Left ventricle myocardium superior (tissue), 1 donor: ENCODE measurements at places on chromosomes 7 and 10. TPM values are rescaled to one million over a fixed set of nuclear protein-coding genes. Genes with fewer than 3 reads are reported as not detected.

GRCh38 chr10:78899996-78900714 lies 168.6 kb upstream of the ZMIZ1 start:
- peak; percentile 78 for DNase-seq

- no peak for DNase-seq
Observed at GRCh38 chr7:12222889-12223579, 11.9 kb downstream of the TMEM106B start.

The OPN1SW gene
- not detected for total RNA-seq

DNA sequence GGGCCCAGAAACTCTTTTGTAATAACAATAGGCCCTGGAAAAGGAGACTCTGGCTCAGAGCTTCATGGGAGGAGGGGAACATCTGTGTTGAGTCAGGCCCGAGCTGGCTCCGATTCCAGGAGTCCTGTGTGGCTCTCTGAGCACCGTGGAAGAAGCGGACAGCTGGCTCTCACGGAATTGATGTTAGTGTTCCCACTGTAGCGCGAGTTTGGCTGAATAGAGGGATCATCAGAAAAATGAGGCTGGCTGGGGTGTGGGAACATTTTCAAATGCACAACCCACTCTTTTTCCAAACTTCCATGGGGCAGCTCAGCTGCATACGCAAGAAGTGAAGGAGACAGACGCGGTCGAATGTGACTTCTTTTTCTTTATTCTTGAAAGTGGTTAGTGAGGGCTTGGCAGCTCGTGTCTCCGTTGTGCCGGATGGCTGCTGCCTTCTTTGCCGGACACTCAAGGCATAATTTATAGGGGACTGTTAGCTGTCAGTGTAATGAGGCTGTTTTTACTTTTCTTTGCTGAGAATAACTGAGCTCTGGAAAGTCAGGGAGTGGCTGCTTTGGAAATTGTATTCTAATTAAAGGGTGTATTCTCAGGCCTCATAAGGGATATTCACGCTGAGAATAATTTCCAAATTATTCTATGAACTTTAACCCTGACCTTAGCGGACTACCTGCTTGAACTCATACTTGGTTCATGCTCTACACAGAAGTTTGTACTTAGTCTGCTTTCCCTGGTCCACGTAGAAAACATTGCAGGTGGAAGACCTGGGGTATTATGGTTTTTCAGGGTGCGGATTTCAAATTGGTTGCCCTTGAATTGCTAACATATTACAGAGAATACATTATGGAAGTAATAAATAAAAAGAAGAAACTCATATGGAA lies 23.1 kb downstream of the MDFIC start:
- peak; percentile 85 for DNase-seq

- DNase-seq: no peak
Observed at GRCh38 chr10:127142136-127142535, 54.3 kb downstream of the INSYN2A start.

GRCh38 chr10:109952526-109952925 lies 29.2 kb upstream of the XPNPEP1 start:
- DNase-seq: no peak

DNA sequence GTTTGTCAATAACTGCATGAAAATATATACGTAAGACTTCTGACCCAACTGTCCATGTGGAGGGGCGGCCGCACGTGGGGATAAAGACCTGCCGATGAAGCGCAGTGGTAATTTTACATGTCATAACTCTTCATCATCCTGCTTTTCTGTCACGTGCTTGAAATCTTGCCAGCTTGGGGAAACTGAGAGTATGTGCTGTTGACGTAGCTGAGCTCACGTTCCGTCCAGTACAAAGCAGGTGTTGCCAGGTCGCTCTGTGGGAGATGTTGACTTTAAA lies 105.1 kb downstream of the INPP5A start:
- DNase-seq: no peak

- no peak for DNase-seq
Observed at GRCh38 chr10:105973360-105973759, 1191.1 kb downstream of the SORCS1 start.

The TMEM130 gene
- total RNA-seq: not detected

GRCh38 chr10:115854740-115855435 lies 418.1 kb downstream of the GFRA1 start:
- no peak for DNase-seq

The CCDC136 gene
- total RNA-seq: 6.5 TPM

The CD36 gene
- 1,393 TPM for total RNA-seq

DNA sequence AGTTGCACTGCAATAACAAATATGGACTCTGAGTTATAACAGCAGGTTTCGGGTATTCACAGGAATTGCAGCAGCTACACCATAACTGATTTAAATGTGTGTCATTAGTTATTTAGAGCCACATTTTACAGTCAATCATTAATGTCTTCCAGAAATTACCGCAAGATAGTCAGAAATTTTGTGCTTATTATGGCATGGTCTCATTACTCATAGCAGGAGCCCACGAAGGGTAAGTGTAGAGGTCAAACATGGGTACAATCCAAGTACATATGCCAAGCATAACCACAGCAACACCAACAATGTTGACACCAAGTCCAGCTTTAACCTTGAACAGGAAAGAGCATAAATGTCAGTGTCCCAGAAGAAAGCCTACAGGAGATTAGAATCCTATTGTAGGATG lies 84.4 kb downstream of the SLC13A1 start:
- DNase-seq: no peak

- DNase-seq: no peak
Observed at GRCh38 chr7:79185605-79186004, 267.9 kb downstream of the MAGI2 start.

DNA sequence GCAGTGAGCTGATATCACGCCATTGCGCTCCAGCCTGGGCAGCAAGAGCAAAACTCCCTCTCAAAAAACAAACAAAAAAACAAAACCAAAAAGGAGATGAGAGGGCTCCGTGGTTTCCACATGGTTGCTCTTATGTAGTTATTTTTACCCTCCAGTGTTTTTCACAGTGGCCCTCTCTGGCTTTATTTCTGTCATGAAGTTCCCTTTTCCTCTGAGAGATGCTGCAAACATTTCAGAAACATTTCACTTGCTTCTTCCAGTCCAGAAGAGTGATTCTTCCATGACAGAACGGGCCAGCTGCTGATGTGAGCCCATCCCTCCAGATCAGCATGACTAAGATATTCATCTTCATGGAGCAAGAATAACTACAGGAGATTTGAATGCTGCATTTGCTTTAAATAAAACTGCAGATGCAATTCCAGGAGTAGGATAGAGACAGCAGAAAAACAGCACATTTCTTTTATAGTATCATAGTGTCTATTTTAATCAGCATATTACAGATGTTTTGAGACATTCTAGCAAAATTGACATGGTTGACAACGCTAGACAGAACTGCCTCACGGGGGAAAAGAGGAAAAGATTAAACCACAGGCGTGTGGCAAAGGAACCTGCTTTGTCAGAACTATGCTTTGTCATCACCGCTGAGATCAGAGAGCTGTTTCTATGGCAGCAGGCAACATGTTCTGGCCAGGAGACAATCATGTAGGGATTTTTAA lies 40.3 kb downstream of the NRCAM start:
- no peak for DNase-seq

DNA sequence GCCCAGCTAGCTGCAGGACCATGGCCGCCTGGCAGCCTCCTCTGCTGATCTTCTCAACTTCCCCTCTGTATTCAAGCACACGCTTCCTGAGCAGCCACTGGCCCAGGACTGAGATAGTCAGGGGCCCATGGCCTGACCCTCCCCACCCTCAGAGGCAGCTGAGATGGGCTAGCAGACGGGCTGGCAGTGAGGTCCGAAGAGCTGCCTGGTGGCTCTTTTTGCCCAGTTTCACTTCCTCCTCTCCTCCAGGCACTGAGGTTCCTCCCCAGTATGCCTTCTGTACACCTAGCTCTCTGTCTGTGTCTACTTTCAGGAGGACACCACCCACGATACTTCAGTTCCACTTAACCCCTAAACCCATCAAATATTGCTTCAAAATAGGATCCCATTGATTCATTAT lies 395.6 kb downstream of the TNS3 start:
- DNase-seq: no peak

DNA sequence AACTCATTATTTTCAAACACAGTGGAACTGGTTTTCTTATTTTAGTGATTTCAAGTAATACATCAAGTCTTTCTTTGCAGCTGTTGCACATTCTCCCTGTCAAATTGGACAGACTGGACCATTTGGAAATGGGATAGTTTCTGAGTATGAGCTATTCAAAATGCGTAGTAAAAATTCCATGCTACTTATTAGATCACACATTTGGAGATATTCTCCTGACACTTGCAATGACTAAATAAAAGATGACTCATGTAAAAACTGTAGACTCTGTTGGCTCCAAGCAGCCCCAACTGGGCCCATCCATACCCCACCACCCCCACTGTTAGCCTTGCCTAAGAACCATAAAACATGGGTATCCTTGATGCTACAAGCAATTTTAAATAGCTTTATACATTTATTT lies 25.9 kb upstream of the BICC1 start:
- DNase-seq: no peak

DNA sequence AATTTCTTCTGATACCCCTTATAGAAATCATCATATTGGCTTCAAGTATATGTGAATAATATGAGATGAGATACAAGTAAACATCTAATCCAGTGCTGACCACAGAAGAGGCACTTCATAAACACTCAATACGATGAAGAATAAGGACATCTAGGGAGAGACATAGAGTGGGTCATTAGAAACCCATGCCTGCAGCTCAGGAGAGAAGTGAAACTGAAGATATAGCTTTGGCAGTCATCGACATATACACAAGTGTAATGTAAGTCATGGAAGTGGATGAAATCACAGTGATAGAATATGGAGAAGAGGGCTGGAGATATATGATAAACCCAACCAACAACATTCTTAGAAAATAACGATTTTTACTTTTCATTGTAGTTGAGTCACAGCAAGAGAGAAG lies 665.0 kb downstream of the PARD3 start:
- DNase-seq: no peak

GRCh38 chr7:114889646-114890285 lies 32.1 kb upstream of the MDFIC start:
- no peak for DNase-seq

The EPHA1 gene
- not detected for total RNA-seq

- DNase-seq: no peak
Observed at GRCh38 chr10:119133949-119134348, 30.0 kb downstream of the DENND10 start.

DNA sequence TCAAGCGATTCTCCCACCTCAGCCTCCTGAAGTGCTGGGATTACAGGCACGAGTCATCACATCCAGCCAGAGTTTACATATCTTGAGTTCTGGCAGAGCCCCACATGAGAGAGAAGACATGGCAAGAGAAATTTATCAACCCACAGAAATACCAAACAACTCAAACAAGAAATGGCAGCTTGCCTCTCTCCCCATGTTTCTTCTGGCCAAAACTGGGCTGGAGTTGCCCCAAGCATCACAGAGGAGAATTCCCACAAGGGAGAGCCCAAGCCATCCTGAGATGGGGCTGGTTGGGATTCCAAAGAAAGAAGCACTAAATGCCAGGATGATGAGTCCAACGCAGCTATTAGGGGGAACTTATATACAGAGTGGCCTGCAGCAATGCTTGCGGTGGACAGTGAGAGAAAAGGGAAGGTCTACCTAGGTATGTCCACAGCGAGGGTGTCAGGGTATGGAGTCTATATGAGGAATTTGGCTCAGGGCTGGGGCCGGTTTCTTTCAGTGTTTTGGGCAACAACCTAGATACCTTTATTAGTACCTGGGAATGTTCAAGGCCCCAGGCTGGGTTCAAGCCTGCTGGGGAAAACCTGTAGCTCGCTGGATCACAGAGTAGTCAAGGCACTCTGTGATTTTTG lies 14.5 kb upstream of the PAX4 start:
- DNase-seq: no peak

DNA sequence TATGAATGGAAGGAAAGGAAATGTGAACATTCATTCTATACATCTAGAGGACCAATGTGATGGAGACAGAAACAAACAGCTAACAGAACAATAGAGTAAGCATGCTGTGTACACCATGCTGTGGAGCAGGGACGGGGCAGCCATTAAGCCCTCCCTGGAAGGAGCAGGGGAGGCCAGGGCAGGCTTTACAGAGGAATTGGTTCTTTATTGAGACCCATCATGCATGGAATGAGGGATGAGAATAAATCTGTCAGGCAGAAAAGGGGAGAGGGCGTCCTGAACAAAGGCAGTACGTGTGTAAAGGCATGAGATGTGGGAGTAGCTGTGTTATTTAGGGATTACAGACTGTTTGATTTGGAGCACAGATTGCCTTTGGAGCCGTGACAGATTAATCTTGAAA lies 35.2 kb downstream of the STK17A start:
- DNase-seq: no peak

GRCh38 chr10:75598998-75599397 lies 167.6 kb downstream of the LRMDA start:
- DNase-seq: no peak

The VENTX gene
- 0.99 TPM for total RNA-seq

GRCh38 chr10:131310551-131311401 lies 745 bp downstream of the TCERG1L start:
- DNase-seq: no peak

DNA sequence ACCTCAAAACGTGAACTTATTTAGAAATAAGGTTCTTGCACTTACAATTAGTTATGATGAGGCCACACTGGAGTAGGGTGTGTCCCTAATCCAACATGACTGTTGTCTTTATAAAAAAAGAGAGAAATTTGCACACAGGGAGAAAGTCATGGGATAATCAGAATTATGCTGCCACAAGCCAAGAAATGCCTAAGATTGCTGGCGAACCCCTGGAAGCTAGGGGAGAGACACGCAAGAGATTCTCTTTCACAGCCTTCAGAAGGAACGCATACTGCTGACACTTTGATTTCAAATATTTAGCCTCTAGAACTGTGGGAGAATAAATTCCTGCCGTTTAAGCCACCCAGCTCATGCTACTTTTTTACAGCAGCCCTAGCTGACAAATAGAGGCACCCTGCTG lies 138.3 kb downstream of the CCDC71L start:
- DNase-seq: no peak

The TAS2R5 gene
- not detected for total RNA-seq
